ENCODE measurements at places on chromosomes 7 and 10.

DNA sequence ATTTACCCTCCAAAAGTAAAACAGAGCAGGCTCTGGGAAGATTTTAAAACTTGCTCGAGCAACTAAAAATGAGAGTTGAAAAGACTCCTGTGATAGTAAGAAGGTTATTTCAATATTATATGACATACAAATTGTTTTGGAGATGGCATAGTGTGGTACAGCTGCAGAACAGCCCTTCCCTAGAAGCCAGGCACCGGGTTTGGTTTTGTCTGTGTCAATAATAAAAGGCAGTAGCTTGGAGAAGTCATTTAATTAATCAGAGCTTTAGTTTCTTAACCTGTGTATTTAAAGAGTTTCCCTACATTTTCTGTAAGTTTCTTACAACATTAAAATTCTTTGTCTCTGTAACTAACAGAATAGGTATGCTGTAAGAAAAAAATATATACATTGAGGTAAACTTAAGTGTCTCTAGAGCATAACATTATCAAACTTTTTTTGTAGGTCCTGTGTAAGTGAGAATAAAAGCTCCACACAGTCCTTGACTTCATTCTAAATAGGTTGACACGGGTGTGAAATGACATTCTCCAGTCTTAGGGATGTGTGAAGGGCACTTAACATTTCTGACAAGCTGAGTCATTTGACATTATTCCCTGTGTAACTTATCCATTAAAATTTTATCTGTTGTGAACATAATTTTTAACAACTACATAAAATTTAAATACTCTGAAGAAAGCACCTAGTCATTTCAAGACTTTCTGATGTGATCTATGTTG, 425.0 kb upstream of the ETV1 start:
- no peak for DNase-seq

GRCh38 chr10:63987212-63987611, 466.0 kb downstream of the REEP3 start:
- no peak for DNase-seq

DNA sequence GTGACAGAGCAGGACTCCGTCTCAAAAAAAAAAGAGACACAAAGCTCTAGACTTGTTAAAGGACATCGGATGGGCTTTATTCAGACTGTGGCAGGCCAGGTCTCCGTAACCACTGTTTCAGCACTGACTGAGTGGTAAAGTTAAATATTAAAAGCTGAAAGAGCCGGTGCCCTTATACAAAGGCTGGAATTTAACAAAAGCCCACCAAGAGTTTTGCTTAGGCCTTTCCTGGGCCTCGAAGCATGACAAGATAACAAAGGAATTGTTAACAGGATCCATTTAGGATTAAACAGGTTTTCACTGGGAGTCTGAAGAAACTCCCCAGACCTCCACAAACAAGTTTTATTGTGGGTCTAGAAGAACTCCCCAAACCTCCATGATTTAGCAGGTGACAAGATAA, 727.8 kb downstream of the TYW1 start:
- no peak for DNase-seq

DNA sequence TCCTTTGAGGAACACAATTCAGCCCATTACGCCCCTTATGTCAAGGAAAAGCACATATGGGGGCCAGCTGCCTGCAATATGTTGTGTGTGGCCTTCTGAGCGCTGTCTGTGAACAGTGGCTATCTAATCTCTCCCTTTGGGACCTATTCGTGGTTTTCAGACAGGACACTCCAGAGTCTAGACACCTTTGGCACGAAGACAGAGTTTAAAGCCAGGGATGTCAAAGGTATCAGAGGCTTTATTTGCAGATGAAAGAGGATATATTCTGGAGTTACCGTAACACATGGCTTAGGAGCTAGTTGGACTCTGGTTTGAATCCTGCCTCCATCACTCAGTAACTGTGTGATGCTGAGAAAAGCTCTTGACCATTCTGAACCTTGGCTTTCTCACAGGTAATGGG, 14.8 kb upstream of the EEPD1 start:
- DNase-seq = no peak

DNA sequence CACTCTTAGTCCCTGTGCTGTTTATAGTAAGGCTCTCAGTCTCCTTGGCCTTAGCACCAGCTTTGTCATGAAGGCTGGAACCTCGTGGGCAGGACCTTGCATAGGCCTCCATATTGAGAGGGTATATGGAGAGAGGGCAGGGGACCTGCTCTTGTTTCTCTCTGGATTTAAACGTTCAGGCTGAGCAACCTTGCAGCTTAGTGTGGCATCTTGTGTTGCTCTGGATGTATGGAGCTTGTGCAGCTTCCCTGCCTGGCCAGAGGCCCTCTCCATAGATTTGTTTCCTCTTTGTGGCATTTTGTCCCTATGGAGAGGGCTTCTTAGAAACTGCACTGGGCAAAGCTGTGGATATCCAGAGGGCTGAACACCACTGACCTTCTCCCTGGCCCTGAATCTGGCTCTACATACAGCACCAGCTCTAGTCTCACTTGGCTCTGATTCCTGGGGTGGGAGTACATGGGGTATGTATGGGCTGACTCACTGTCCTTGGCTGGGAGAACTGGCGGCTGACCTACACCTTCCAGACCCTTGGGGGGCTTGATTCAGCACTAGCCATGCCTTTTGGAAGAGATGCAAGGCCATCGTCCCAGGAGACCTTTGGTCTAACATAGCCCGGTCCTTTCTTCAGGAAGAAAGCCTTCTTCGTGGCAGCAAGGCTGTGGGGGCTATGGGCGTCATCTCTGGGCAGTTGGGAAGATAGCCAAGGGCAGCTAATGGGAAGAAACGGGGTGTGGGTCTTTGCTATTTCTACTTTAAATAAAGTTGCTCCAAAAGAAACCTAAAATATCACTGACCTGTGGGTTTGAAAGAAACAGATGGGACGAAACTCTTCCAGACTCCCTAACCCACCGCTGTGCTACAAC, 30.5 kb downstream of the ITPRIP start:
- no peak for DNase-seq

GRCh38 chr7:118140468-118140867, 43.5 kb upstream of the LSM8 start:
- no peak for DNase-seq

DNA sequence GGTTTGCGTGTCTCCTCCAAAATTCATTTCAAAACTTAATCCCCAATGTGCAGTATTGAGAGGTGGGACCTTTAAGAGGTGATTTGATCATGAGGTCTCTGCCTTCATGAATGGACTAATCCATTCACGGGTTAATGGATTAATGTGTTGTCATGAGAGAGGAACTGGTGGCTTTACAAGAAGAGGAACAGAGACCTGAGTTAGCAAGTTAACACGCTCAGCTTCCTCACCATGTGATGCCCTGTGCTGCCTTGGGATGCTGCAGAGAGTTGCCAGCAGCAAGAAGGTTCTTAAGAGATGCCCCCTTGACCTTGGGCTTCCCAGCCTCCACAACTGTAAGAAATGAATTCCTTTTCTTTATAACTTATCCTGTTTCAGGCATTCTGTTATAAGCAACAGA, 3.7 kb upstream of the TCTN3 start:
- DNase-seq = no peak

DNA sequence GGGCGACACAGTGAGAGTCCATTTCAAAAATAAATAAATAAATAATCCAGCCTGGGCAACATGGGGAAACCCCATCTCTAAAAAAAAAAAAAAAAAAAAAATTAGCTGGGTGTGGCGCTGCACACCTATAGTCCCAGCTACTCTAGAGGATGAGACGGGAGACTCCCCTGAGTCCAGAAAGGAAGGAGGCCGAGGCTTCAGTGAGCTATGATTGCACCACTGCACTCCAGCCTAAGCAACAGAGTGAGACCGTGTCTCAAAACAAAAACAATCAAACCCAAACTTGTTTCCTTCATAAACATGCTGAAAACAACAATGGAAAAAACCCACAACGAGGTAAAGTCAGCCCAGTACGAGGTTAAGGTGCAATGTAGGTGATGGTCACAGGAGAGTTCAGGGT, 1.2 kb downstream of the COX19 start:
- DNase-seq = no peak

DNA sequence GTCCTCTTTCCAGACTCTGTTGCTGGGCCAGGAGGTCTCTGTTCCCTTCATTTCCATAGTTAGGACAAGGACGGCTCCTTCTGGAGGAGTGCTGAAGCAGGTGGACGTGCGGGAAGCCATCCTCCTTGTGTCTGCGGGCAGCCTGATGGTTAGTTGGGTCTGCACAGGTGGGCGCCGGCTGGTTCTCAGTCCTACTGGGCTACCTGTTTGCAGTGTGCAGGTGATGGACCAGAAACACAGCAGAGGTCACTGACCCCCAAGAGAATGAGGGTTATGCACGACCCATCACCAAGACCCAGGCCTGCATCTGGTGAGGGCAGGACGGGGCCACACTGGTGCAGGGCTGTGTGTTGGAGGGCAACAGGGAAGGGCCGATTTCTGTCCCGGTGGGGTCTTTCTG, 7.8 kb downstream of the RARRES2 start:
- DNase-seq = no peak

DNA sequence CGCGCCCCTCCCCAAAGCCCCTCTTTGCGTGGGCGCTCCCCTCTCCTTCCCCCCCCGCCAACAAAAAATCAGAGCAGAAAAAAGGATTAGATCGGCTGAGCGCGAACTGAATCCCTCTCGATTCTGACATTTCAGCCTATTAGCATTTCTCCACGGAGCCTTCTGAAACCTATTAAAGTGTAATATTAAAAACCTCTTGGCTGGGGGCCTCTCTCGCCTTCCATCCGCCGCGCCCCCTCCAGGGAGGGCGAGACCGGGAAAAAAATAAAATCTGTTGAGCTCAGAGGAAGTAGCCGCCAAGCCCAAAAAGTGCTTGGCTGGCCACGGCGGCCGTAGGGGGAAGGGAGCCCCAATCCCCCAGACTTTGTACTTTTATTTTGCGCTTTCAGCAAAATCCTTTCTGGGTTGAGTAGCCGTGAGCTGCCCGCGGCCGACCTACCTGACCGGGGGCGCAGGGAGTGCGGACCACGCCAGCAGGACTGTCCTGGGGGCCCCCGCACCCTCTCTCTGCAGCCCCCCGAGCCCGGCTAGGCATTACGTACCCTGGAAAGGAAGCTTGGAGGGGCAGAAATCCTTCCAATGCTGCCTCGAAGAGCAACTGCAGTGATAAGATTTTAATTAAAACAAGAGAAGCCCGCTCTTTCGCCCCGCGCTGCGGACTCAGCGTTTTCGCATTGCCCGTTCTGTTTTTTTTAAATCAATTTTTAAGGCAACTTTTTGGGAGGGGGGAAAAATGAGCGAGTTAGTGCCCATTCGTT, 1.3 kb upstream of the TNRC18 start:
- peak; percentile 82 for DNase-seq

DNA sequence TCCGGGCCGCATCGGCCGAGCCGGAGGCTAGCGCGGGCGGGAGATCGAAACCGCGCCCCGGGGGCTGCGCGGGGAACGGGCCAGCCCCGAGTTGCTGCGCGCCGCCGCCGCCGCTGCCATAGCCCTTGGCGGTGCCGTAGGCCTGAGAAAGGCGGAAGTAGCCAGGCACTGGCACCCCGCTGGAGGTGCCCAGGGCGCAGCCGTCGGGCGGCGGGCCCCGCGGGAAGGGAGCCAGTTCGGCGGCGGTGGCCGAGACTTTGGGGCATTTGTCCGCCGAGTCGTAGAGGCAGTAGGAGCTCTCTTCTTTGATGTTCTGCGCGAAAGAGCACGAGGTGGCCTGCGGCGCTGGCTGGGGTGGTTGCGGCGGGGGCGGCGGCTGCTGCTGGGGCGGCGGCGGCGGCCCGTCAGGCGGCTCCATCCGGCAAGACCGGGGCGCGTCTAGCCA, 587 bp downstream of the HOXA10 start:
- no peak for DNase-seq

DNA sequence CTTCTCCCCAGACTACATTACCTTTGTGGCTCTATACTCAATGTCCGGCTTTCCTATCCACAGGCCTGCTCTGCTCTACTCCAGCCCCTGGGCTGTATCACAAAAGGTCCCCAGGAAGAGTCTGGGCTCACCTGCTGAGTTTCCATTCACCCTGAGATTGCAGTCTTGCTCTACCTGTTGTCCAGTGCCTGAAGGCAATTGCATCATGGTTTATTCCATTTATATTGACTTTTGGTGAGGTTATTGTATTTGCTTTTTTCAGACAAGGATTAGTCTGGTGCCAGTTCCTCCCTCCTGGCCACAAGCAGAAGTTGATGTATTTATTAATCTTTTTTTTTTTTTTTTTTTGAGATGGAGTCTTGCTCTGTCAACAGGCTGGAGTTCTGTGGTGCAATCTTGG, 273.1 kb downstream of the XPNPEP1 start:
- DNase-seq = no peak

DNA sequence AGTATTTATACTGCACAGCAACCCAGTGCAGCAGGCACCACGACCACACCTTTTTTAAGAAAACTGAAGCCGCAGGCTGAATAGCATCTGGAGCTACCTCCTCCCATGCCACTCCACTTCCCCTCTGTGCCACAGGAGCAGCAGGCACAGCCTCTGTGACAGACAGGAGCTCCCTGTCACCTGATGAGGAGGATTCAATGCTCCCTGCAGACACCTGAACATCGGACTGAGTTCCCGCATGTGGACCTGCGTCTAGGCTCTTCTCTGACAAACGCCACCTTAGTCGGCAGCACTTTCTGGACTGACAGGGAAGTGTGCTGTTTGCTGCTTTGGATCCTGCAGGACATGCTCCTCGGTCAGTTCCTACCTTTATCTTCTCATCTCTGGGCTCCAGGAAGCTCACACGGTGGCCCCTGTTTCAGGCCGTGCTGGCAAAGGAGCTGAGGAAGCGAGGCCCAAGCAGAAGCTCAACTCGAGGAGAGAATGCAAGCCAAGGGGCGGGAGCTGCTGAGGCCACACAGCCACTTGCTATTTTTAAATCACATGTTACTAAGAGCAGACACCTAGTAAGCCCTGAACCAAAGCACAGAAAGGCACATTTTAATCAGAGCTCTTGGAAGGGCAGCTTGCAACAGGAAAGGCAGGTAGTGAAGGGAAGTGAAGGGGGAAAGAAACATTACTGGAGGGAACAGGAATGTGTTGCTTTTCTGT, 56.6 kb downstream of the VOPP1 start:
- DNase-seq = no peak

DNA sequence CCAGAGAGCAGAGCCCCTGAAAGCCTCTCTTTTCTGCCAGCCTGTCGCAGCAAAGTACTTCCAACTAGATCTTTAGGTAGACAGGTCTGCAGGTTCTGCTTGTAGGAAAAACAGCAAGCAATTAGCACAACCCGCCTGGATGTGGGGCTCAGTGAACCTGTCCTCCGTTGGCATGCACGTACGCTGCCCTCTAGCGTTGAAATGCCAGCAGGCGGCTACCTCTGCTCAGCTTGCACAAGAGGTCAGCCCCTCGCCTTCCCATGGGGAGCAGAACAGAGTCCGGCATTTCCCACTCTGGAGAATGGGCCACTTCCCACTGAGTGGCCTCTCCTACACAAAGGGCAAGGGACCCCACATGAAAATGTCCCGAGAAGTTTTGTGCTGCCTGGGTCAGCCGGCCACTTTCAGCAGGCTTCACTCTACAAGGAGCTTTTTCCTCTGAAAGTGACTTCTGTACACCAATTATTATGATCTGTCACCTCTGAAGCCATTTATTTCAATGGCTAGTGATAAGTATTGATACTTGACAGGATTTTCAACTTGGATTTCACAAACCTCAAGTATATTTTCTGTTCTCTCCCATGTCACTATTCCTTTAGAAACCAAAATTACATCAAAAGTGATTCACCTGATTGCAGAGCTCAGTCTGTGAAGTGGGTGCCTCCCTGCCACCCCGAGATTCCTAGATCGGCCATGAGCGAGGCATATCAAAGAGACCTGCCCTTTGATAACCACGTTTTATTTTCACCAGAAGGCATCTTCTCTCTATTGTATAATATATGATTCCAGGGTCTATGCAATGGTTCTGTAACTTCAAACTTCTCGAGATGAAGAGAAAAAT, 56.7 kb downstream of the JCAD start:
- DNase-seq = peak; percentile 53

- no peak for DNase-seq
These were observed 73.4 kb downstream of the PAPSS2 start for GRCh38 chr10:87733081-87733480.
